ENCODE measurements at places on chromosomes 7 and 10.

DNA sequence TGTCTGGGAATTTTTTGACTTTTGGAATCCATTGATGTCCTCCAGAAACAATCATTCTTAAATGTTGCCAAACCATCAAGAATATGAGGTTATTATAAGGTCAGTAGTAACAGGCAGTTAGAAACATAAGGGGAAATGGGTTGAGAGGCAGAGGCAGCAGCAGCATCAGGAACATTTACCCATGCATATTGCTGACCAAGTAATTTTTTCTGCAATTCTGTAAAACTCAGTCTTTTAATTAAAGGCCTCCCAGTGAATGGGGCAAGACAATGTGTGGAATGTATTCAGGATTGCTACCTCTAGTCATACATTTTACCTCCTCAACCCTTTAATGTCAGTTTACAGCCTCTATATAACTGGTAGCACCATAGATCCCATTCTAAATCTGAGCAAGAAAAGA, 66.5 kb upstream of the SKAP2 start:
- no peak for DNase-seq

- no peak for DNase-seq
These were observed 537.1 kb upstream of the POM121L12 start for GRCh38 chr7:52498366-52498765.

- DNase-seq, result no peak
These were observed 128.2 kb downstream of the ADAM22 start for GRCh38 chr7:88062238-88062637.

- no peak for DNase-seq
These were observed 35.5 kb upstream of the KDM7A start for GRCh38 chr7:140212100-140212881.

DNA sequence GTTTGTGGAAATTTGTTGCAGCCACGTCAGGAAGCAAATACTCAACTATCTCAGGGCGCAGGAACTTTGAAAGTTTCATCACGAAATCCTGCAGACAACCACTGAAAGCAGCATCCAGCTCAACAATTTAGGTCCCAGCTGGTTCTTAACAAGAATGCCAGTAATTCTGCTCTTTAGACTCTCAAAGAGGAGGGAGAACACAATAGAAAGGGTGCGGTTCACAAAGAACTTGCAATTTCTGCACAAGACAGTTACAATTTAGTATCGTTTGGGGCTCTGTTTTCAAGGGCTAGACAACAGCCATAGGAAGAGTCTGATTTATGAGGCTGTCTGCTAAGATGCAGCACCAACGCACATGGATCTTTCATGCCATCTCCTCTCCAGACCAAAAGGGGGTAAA, 223.1 kb downstream of the FGFR2 start:
- DNase-seq, result no peak

DNA sequence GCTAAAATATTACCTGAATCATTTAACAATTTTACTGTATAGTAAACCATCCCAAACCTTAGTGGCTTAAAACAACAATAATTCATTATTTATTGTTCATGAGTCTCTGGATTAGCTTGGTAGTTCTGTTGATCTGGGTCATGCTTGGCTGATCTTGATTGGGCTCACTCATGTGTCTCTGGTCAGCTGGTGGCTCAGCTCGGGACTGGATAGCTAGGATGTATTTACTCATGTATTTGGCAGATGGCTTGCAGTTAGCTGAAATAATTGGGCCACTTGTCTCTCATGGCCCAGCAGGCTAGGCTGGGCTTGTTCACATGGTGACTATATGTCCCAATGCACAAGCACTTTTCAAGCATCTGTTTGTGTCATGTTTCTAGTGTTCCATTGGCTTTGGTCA, 262.8 kb downstream of the BBS9 start:
- DNase-seq, result no peak

DNA sequence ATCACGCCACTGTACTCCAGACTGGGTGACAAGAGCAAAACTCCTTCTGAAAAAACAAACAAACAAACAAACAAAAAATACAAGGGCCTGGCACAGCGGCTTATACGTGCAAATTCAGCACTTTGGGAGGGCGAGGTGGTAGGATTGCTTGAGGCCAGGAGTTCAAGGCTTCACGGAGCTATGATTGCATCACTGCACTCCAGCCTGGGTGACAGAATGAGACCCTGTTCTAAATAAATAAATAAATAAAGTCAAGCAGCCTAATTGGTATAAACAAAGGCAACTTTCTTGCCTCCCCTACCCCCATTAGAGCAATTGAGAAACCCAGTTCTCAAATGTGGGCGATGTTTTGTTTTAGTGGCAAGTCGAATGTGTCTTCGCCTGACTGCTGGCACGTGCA, 26.3 kb upstream of the KPNA7 start:
- DNase-seq, result no peak

DNA sequence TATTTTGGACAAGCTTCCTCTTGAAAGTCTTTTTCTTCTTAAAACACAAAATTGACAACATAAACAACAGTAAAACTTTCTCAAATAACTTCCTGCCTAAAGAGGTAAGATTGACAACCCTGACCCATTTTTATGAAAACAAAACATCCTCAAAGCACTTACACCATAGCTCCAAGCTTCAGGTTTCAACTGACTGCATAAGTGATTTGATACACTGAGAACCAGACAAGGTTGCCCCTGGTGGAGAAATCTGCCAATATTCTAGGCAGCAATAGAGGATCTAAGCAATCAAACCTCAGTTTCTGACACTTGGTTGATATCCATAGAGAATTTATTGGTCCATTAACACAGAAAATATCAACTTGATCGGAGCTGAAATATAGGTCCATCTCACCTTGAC, 147.8 kb downstream of the ELAPOR2 start:
- no peak for DNase-seq

DNA sequence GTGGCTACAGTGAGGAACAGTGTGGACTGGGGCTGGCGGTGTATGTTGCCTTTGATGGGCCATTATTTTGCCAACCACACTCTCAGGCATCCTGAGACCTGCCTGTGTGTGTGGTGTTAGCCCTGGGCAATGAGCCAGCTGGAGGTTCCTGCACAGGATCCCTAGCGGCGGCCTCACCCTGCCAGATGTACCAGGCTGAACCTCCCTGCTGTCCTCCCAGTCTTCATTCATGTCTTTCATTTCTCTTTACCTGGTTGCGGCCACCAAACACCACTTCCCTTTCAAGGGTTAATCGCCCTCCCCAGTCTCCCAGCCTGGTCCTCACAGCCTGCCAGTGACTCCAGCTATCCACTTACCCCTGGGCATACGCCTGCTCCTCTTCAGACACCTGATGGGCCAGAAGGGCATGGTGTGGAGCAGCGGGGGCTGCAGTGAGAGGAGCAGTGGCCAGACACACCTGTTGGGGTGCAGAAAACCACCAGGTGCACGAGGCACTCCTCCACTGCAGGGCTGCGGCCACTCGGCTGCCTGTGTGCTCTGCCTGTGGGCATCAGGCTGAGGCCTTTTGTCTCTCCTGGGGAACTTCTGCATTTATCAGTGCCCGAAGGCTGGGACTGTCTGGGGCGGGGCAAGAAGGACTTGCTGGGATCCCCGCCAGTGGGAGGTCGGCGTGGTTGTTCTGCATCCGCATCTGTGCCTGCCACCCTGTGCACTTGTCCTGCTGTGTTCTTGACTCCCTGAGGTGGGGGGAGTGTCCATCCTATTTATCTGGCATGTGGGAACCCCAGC, 111.6 kb downstream of the ARHGAP22 start:
- no peak for DNase-seq

- DNase-seq, result no peak
These were observed 548.0 kb downstream of the MAGI2 start for GRCh38 chr7:78905436-78905835.

DNA sequence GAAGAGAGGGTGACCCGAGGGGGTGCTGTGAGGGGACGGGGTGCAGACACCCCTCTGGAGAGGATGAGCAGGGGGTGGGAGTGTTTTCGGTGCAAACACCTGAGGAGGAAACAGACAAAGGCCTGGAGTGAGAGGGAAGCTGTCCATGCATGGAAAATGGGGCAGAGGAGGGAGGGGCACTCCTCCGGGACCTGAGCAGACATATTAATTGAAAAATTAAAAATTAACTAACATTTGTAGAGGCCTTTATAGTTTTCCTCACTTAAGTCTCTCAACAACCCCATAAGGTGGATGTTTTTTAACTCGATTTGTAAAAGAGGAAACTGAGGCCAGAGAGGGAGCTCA, 1.2 kb downstream of the VPS37D start:
- no peak for DNase-seq

GRCh38 chr10:72260239-72260975, 13.3 kb upstream of the DDIT4 start:
- DNase-seq, result peak; percentile 69

GRCh38 chr7:73433924-73434700, 534 bp downstream of the FZD9 start:
- no peak for DNase-seq

DNA sequence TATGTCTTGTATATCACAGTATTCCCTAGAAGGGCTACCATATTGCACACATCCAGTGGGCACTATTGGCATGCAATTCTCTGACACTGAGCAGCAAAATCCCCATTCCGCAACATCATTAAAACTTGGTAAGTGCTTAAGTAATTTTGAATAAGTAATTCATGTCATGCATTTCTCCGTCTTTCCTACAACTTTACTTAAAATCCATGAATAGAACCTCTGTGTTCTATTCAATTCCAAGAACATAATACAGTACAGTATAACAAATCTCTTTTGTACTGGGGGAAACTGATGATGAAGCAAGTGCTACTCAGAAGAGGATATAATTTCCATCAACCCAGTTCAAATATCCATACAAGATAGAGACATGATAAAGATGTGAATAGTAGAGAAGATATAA, 80.9 kb upstream of the SEMA3C start:
- DNase-seq, result no peak

- no peak for DNase-seq
These were observed 28.0 kb downstream of the NIPSNAP2 start for GRCh38 chr7:55992346-55992745.

- peak; percentile 58 for DNase-seq
These were observed 48.0 kb downstream of the ZNF365 start for GRCh38 chr10:62422068-62422590.

- no peak for DNase-seq
These were observed 106.4 kb upstream of the GJD4 start for GRCh38 chr10:35498693-35499092.

DNA sequence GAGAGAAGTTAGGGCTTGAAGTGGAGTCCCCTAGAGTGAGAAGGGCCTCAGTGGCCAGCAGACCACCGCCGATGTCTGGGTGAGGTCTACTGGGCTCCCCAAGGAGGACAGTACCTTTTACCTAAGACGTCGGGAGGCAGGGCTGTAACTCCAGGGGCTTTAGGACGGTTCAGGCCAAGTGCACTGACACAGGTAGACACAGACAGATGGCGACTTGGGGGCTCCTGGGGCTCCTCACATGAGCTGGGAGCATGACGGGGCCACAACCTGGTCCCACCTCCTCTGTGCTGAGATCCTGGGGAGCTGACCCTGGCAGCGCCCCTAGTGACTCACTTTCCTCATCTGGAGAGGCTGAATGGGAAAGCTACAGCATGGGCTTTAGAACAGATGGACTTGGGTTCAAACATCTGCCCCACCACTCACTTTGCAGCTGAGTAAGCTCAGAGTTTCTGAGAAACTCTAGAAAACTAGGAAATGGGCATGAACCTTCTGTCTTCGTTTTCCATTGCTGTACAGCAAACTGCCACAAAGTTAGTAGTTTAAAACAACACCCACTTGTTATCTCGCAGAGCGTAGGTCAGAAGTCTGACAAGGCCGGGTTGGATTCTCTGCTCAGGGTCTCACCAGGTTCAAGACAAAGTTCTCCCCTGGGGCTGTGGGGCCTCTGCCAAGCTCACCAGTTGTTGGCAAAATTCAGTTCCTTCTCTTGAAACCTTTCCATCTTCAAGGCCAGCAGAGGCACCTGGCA, 4.7 kb upstream of the COMTD1 start:
- no peak for DNase-seq

DNA sequence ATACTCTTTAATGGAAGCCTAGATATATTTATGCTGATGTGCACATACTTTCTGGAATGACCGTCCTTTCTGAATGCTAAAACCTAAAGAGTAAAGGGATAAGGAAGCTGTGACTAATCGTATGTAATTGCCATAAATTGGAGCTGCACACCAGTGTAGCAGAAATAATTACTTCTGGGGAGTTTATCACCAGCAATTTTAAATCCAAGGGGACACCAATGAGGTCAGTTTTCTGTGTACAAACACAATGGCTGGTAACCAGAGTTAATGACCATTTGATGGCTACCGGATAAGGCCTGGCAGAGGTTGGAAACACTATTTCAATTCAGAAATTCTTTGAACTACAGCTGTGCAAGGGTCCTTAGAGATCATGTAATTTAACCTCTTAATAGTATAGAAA, 670.1 kb downstream of the REEP3 start:
- DNase-seq, result no peak

GRCh38 chr10:102245932-102246251, 560 bp downstream of the GBF1 start:
- no peak for DNase-seq

GRCh38 chr7:123674399-123675180, 18.9 kb downstream of the LMOD2 start:
- DNase-seq, result peak; percentile 14

GRCh38 chr10:80468002-80468401, 13.9 kb downstream of the TSPAN14 start:
- DNase-seq, result no peak

GRCh38 chr7:34739651-34740300, 81.8 kb downstream of the NPSR1 start:
- no peak for DNase-seq

GRCh38 chr7:157358753-157359096, 21.9 kb downstream of the DNAJB6 start:
- DNase-seq, result no peak

GRCh38 chr7:33155811-33156210, 26.4 kb downstream of the BBS9 start:
- peak; percentile 35 for DNase-seq

- no peak for DNase-seq
These were observed 26.4 kb downstream of the SSMEM1 start for GRCh38 chr7:130234078-130234477.

- DNase-seq, result no peak
These were observed 437.4 kb downstream of the PTPRN2 start for GRCh38 chr7:158150234-158150633.

- no peak for DNase-seq
These were observed 1.1 kb upstream of the GIMAP1 start for GRCh38 chr7:150715293-150715692.
